ENCODE measurements at places on chromosomes 3 and 15.

- DNase-seq, result no peak
Observed at GRCh38 chr3:58424613-58425012, 9.0 kb downstream of the PDHB start.

DNA sequence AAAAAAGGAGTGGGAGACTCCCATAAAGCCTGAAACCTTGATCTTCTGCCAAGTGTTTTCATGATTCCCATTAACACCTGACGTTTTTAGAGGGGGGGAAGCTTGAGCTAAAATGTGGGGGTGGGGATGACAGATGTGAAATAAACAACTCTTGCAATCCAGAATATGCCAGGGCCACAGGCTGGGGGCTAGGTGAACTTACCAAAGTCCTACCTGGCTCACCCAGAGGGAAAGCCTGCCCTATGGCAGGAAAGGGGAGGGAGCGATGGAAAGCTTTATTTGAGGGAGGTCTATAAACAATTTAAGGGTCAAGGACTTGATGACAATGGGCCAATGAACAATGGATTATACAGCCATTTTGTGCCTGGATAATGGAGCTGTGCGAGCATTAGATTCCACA lies 108.3 kb downstream of the LRIG1 start:
- no peak for DNase-seq

DNA sequence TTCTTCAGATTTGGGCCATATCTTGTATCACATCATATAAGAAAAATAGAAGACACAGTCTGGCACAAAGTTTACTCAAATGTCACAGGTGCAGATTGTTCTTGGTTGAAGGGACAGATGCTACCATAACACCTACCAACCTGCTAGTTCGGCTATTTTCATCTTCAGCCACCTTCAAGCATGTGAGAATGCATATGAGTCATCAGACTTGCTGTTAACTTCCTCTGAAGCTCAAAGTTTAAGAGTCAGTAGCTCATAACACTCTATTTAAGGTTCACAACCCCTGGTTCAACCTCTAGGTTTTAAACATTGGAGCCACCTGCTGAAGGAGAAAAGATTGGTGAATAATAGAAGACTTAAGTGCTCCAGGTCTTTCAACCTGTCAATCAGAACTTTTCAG lies 522.8 kb downstream of the NLGN1 start:
- DNase-seq, result no peak

DNA sequence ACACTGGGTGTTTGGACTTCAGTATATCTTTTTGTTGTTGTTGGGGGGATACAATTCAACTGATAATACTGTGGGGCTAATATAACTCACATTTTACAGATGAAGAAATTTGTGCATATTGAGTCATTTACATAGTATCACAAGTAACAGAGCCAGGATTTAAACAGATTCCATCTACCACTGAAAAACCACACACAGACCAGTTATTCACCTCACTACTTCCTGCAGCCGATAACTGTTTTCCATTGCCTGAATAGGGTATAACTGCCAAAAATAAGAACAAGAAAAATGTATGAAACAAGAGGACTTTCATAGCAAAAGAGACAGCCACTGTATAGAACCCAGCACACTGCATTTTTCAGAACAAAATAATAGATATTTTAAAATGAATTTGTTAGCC lies 215.8 kb upstream of the CNTN6 start:
- DNase-seq, result no peak

GRCh38 chr15:52010633-52011595 lies 8.1 kb upstream of the MAPK6 start:
- DNase-seq, result no peak

All from D341Med (cell line).